ENCODE measurements at places on chromosomes 16 and 17.
A peak's percentile ranks its signal among the peaks of the same experiment; 100 is the strongest.

DNA sequence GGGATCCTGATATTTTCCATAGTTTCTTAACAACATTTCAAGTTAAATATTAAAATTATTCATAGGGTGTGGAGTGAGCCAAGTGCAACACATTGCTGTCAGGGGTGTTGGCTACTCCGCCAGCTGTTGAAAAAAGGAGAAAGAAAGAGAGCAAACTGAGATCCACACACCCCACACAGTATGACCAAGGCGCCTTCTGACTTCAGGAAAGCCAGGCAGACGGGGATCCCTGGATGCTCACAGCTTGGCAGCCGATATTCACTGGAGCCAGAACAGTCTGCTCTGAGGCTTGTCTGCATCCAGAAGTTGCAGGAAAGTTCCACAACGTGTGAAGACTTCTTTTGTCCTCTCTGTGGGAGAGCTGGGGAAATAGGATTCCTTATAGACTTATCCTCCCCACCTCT is 9.3 kb downstream of the CHD9NB start:
- DNase-seq, result no peak

- DNase-seq, result no peak
Observed at GRCh38 chr16:17160285-17160853, 310.4 kb downstream of the XYLT1 start.

- no peak for DNase-seq
Observed at GRCh38 chr16:9092282-9092977, 986 bp downstream of the HAPSTR1 start.

- no peak for DNase-seq
Observed at GRCh38 chr16:89491974-89492687, 1.8 kb upstream of the ANKRD11 start.

DNA sequence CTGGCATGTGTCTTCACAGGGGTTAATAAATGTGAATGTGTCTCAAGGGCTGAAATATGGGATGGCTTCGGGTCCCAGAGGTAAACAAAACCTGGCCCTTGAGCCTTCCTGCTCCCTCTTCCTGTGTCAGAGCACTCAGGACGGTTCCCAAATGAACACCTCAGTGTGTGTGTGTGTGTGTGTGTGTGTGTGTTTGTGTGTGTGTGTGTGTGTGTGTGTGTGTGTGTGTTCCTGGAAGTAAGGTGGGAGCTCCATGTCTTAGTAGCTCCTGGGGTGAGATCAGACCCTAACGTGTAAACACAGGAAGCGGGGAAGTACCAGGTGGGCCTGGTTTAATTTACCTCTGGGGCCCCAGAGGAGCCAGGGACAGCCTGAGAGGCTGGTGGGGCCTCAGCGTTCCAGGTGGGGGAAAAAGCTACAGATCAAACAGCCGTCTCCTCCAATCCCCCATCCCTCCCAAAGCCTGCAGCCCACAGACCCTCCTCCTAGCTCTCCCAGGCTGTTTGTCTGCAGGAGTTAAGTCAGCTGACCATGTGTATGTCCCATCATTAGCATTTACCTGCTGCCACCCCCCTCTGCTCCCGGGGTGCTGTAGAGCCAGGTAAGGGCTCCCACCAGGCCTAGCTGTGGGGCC is 6.1 kb downstream of the KIF19 start:
- DNase-seq, result no peak

GRCh38 chr16:30645727-30646126 is 5.0 kb upstream of the PRR14 start:
- no peak for DNase-seq

- peak; percentile 66 for DNase-seq
Observed at GRCh38 chr17:31825961-31826691, 32.9 kb downstream of the COPRS start.

DNA sequence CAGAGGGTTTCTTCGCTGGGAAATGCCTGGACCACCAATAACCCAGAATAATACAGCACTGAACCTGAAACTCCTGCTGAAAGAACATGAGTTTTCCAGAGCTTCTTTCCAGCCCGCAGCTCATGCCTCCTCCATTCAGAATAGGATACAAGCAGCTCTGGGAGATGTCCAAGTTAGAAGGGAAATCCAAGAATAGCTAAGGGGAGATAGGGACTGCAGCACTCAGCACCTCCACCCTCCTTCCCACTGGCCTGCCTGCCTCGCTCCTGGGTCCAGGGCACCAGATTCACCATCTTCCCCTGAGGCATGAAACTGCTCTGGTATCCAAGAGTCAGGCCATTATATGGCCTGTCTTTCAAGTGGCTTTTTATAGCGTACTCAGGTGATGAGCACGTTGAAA is 4.1 kb downstream of the KRT31 start:
- DNase-seq, result no peak

DNA sequence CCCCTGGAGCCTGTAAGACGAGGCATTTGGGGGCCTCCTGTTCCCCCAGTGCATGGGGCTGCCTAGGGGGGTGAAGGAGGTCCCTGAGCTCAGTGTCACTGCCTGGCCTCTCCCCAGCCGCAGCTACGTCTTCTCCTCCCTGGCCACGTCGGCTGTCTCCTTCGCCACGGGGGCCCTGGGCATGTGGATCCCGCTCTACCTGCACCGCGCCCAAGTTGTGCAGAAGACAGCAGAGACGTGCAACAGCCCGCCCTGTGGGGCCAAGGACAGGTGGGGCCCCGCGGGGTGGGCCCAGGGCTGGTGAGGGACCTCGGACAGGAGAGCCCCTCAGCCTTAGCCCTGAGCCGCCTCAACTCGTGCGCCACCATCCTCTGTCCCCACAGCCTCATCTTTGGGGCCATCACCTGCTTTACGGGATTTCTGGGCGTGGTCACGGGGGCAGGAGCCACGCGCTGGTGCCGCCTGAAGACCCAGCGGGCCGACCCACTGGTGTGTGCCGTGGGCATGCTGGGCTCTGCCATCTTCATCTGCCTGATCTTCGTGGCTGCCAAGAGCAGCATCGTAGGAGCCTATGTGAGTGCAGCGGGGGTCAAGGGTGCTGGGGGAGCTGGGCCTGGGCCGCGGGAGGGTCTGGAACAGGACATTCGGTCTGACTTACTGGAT is 22.2 kb downstream of the MYBBP1A start:
- no peak for DNase-seq

- DNase-seq, result no peak
Observed at GRCh38 chr16:9251026-9251425, 159.6 kb downstream of the HAPSTR1 start.

- DNase-seq, result no peak
Observed at GRCh38 chr17:64599187-64599676, 62.9 kb downstream of the SMURF2 start.

DNA sequence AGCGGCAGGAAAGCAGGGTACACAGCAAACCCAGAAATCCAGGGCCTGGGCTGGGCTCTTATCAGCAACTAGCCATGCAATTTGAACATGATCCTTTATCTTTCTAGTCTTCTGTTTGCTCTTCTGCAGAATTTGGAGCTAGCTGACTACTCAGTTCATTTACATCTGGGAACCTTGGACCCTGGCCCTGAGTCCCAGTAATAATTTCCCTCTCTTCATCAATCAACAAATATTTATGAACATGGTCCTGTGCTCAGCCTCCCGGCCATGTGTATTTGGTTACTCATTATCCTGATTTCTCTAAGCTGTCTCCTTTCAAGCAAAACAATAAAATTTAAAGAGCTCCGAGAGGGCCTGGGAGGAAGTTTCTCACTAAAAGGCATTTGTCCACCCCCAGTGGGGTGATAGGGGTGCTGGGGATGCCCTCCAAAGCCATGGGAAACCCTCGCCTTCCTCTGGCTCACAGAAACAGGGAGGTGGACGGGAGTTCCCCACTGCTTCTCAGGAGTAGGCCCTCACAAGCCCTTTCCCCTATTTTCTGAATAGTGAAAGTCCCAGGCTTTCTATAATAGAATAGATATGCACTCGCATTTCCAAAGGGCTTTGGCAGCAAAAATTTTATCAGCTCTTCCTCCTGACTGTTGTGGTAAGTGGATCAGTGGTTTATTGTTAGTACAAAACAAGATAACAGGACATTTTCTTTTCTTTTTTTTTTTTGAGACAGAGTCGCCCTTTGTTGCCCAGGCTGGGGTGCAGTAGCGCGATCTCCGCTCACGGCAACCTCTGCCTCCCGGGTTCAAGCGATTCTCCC is 6.9 kb upstream of the WDR59 start:
- no peak for DNase-seq

- DNase-seq, result peak; percentile 1
Observed at GRCh38 chr17:33435721-33436301, 142.7 kb upstream of the ASIC2 start.

DNA sequence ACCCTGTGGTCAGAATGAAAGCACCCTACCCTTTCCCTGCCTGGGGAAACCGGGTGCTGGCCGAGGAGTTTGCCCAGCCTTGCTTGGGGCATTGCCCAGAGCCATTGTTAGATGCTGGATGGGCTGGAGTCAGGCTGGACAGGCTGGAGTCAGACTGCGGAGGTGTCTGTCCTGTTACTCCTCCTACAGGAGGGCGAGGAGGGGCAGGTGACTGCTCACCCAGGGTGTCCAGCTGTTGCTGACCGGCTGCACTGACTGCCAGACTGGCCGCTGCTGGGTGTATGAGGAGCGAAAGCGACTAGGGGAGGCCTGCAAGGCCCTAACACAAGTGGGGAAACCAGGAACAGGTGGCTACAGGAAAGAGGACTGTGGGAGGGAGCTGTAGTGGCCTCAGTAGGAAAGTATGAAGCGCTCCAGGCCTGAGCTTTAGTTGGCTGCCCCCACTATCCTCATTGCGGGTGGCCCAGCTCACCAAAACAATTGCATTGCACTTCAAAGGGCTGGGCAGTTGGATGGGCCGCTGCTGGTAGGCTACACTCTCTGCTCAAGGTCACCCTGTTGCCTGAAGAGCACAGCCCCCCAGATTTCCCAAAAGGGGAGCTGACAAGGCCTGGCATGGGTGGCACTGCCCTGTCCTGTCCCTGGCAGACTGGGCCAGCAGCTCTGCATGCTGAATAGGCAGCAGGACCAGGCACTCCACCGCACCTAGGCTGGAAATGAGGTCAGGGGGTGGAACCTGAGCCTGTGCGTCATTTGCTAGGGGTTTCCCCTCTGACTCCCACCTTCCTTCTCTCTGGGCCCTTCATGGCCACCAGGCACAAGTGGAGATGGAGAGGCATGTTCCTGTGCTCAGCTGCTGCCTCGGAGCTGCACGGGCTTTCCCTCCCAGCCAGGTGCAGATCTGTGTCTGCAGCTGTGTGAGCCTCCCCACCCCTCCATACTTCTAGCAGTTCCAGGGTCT is 18.4 kb downstream of the LDHD start:
- no peak for DNase-seq

All from mammary epithelial cell (primary cell).